WERI-Rb-1 (cell line): ENCODE measurements at places on chromosomes 2 and 18.

- DNase-seq: no peak
Observed at GRCh38 chr18:63412953-63413352, 9.3 kb downstream of the VPS4B start.

DNA sequence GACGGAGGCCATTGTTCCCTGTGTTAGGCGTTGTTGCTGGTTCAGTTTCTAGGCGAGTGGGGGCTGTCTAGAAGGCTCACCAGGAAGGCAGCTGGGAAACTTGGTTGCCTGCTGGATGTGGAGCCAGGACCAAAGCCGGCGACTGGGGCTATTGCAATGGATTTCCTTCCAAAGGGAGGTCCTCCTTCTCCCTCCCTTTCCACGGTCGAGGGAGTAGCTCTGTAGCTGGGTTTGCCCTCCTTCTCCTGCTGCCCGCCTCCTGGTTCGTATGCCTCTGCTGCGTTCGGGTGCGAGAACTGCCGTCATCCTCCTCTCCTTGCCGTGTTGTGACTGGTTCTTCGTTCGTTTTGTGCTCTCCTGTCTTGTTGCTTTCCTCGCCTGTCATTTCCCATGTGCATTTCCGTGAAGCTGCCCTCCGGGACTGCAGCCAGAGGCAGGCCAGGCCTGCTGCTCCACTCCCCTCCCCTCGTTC lies 203.4 kb downstream of the NEDD4L start:
- no peak for DNase-seq

GRCh38 chr2:232761301-232761907 lies 15.0 kb downstream of the KCNJ13 start:
- DNase-seq: peak; percentile 29

DNA sequence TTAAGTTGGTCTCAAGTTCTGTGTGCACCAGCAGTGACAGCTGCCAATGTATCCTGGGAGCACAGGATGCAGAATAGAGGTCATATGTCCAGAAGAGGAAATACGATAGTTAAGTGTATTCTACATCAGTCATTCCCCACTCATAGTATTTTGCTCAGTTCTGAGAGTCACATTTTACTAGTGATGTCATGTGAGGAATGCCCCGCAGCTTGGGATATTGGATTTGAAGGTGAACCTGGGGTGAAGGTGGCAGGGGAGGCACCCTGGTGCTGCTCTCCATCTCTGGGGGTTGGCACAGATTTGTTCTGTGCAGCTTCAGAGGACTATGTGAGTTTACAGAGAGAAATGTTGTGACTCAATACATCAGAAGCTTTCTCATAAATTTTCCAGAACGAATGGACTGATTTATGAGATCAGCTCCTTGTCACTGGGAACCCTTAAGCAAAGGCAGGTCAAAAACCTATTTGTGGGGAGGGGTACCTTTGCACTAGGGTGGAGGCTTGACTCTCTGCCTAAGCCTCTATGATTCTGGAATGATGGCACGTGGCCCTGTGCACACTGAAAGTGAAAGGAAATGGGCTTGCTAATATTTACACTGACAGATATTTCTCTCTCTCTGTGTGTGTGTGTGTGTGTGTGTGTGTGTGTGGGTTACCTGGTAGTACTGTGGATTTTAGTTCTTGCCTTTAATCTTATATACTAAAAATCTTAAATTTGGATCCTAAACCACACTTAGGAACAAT lies 95.9 kb downstream of the NEB start:
- DNase-seq: no peak
